Ascending aorta (tissue), 2 donors: ENCODE measurements at places on chromosomes 2 and 18. TPM values are rescaled to one million over a fixed set of nuclear protein-coding genes. Genes with fewer than 3 reads are reported as not detected.
A peak's percentile ranks its signal among the peaks of the same experiment; 100 is the strongest.

DNA sequence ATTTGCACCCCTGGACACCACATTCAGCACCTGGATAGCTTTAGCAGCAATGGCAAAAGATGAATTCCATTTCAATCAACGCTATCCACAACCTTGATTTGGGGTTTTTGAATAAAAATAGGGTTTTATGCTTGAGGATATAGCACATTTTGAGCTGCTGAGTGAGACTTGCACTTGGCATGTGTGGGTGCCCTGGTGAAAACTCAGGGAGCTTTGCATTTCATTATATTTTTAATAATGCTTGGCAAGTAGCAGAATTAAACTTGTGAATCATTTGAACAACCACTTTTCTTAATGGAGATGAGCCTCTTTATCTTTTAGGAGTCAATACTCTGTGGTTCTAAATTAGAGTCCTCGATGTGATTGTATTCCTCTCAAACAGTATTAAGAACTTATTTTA lies 252.4 kb downstream of the PLCL1 start:
- H3K4me3 ChIP-seq: no peak overlapping the region
- peaks cover 12% of the 10 kb centered on the region for H3K4me1 ChIP-seq
- no peaks in the 10 kb centered on the region for H3K27me3 ChIP-seq
- no peaks in the 10 kb centered on the region for H3K36me3 ChIP-seq
- no peak overlapping the region for H3K27ac ChIP-seq

GRCh38 chr2:216404010-216404618 lies 8.2 kb upstream of the SMARCAL1 start:
- H3K27me3 ChIP-seq: no peaks in the 10 kb centered on the region
- H3K36me3 ChIP-seq: no peaks in the 10 kb centered on the region
- H3K27ac ChIP-seq: no peak overlapping the region

- DNase-seq: no peak
- H3K27ac ChIP-seq: no peak overlapping the region
- H3K27me3 ChIP-seq: no peaks in the 10 kb centered on the region
- H3K4me1 ChIP-seq: no peaks in the 10 kb centered on the region
- no peaks in the 10 kb centered on the region for H3K36me3 ChIP-seq
These were observed 100.3 kb downstream of the IRS1 start for GRCh38 chr2:226699321-226699720.

GRCh38 chr2:20915271-20915670 lies 92.4 kb upstream of the LDAH start:
- no peak overlapping the region for H3K27ac ChIP-seq
- no peak for DNase-seq
- no peaks in the 10 kb centered on the region for H3K36me3 ChIP-seq
- H3K27me3 ChIP-seq: no peaks in the 10 kb centered on the region
- H3K4me3 ChIP-seq: no peak overlapping the region
- H3K4me1 ChIP-seq: peaks cover 10% of the 10 kb centered on the region

- H3K27ac ChIP-seq: no peak within 1 kb of the TSS
- no peaks in the 10 kb centered on the region for H3K36me3 ChIP-seq
- H3K4me1 ChIP-seq: no peaks in the 10 kb centered on the region
- no peaks in the 10 kb centered on the region for H3K27me3 ChIP-seq
- H3K4me3 ChIP-seq: no peak within 1 kb of the TSS
These were observed at the start of gene UGT1A3 for GRCh38 chr2:233728723-233729301. UGT1A3 (plus strand) TSS chr2:233729042; CDS start chr2:233729127, 85 bp downstream.

DNA sequence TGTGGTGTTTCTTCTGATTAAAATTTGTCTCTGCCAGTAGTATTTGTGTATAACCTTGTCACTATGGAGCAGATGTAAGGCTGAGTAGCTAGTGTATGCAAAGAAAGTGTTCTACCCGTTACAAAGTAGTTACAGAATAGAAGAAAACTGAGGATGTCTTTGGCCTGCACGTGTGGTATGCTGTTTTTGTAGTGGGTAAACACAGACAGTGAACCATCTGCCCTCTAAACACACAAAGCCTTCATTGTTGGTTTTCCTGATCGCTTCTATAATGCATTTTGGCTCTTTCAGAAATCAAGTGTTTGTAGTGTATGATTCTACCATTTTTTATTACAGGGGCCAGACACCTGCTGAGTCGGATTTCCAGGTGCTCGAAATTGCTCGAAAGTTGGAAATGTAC lies 61.5 kb downstream of the FARP2 start:
- no peak overlapping the region for H3K4me3 ChIP-seq
- no peaks in the 10 kb centered on the region for H3K27me3 ChIP-seq
- DNase-seq: no peak
- H3K4me1 ChIP-seq: no peaks in the 10 kb centered on the region

GRCh38 chr18:13434854-13435253 lies 216.3 kb downstream of the LDLRAD4 start:
- no peaks in the 10 kb centered on the region for H3K27me3 ChIP-seq
- peak overlapping the region; percentile 86 for H3K27ac ChIP-seq
- peaks cover 3% of the 10 kb centered on the region for H3K4me1 ChIP-seq
- H3K4me3 ChIP-seq: no peak overlapping the region

GRCh38 chr2:154686162-154686561 lies 12.3 kb upstream of the KCNJ3 start:
- no peaks in the 10 kb centered on the region for H3K36me3 ChIP-seq
- H3K27ac ChIP-seq: no peak overlapping the region
- no peak for DNase-seq
- H3K27me3 ChIP-seq: no peaks in the 10 kb centered on the region

DNA sequence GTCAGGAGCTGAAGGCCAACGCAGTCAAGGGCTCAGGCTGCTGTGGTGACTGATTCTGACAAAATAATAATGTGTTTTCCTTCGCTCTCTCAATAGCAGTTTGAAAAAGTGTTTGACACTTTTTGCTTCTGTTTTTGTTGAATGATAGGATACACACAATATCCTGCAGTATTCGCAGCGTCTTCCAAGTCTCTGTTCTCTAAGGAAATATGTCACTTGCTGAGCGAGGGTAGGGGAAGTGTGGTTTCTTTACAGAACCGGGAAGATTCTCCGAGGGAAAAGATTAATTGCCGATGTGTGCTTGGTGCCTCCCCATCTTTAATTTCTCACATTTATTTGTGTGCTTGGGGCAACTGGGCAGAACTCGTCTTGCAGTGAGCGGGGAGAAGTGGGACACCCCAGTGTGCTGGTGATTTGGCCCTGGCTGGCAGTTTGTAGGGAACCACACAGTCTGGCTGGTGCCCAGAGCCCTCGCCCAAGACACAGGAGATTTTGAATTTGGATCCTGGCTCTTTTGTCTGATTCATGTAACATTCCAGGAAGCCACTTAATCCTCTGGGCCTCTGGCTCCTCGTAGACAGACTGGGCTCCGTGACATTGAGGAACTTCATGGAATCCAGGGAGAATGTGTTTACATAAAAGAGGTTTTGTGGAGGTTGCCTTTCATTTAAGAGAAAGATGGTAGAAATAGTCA lies 169.4 kb downstream of the LDLRAD4 start:
- H3K36me3 ChIP-seq: no peaks in the 10 kb centered on the region
- H3K27me3 ChIP-seq: no peaks in the 10 kb centered on the region
- no peak overlapping the region for H3K4me3 ChIP-seq
- peak overlapping the region; percentile 67 for H3K27ac ChIP-seq
- H3K4me1 ChIP-seq: peaks cover 3% of the 10 kb centered on the region

DNA sequence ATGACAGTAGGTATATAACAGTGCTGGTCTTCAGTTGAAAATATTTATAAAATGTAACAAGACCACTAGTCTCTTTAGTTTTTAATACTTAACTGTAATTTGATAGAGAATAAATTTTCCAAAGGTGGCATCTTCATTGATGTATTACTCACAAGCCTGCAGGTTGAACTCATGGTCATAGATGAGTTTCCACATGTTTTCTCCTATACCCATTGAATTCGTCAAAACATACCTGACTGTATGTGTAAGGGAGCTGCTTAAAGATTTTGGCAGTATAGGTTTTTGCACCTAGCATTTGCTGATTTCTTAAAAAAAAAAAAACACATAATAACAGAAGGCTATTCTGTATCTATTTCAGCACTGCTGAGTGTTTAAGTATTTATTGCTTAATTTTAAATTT lies 112.9 kb downstream of the FMNL2 start:
- H3K27me3 ChIP-seq: no peaks in the 10 kb centered on the region
- no peaks in the 10 kb centered on the region for H3K36me3 ChIP-seq
- H3K4me3 ChIP-seq: no peak overlapping the region
- DNase-seq: no peak
- no peaks in the 10 kb centered on the region for H3K4me1 ChIP-seq

DNA sequence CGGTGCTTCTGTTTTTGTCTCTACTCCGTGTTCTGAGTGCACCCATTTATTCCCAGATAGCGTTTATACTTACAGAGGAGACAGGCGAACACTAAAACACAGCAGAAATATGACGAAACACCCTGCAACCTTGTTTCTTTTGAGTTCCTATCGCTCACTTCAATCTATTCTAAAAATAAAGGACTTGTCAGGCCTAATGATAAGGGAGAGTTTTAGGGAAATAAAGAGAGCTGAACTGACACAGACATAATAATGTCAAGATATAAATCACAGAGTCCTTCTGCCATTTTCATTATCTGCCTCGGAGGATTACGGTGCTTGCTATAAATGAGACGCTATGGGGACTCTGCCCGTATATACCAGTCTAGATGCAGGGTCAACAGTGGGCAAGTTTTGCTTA lies 659.7 kb upstream of the SALL3 start:
- DNase-seq: no peak
- no peak overlapping the region for H3K27ac ChIP-seq
- no peaks in the 10 kb centered on the region for H3K27me3 ChIP-seq
- no peaks in the 10 kb centered on the region for H3K36me3 ChIP-seq
- no peak overlapping the region for H3K4me3 ChIP-seq

GRCh38 chr2:143545949-143546255 lies 416.7 kb downstream of the ARHGAP15 start:
- no peaks in the 10 kb centered on the region for H3K27me3 ChIP-seq
- H3K4me1 ChIP-seq: peaks cover 3% of the 10 kb centered on the region
- no peaks in the 10 kb centered on the region for H3K36me3 ChIP-seq
- H3K4me3 ChIP-seq: no peak overlapping the region
- no peak for DNase-seq

DNA sequence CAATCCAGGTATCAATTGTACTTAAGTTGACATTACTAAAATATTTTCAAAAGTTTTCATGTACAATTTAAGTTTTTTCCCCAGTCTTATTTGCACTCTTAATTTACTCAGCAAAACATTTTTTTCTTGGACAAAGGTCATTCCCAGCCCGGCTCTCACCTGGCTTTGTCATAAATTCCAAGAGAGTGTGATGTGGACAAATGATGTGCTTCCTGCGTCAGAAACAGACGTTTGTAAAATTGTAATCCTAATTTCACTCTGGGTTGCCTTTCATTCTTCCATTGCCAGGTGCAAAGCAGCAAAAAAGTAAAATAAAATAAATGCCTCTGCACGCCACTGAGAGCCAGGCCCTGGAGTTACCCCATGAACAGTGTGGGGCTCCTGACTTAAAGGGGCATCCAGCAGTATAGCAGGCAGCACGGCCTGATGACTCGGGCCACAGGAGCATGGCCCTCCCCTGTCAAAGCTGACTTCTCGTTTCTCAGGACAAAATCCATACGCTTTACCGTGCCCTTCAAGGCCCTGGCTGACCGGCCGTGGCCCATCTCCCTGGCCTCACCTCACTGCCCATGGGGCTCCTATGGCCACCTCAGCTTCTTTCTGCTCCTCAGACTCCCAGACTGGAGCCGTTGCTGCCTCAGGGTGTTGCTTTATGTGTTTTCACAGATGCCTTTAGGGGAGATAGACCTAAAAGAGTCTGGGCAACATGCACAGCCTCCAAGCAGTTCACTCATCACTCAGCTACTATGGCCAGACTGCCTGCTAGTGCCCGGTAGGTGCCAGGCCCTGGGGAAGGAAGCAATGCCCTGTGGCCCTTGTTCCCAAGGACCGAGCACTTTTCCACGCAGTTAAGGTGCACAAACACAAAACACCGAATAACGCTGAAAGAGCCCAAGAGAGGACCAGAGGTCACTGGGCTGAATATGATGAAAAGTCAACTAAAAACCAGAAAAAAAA lies 7.6 kb upstream of the TMEM185B start:
- no peaks in the 10 kb centered on the region for H3K36me3 ChIP-seq
- no peak overlapping the region for H3K4me3 ChIP-seq
- H3K27ac ChIP-seq: no peak overlapping the region
- DNase-seq: no peak

DNA sequence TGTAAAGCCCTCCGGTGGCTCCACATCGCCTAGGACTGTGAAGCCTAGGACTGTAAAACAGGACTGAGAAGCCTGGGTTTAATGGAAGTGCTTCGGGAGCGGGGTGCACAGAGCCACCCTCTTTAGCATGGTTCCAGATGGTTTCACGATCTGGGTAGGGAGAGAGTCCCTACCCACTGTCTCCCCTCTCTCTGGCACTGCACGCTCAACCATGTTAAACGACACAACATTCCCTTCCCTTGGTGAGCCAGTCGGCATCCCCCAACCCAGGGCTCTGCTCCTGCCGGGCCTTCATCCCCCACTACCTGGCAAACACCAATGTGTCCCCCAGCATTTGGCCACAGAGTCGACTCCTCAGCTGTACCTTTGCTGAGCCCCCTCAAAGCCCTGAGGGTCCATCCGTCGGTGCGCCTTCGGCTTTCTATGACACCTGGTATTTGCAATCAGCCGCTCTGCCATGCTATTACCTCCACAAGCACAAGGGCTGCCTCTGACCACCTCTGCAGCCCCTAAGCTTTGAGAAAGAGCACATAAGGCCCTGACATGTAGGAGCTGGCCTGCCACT lies 1.1 kb downstream of the COPS9 start:
- peaks cover 39% of the 10 kb centered on the region for H3K36me3 ChIP-seq
- peaks cover 11% of the 10 kb centered on the region for H3K4me1 ChIP-seq
- no peaks in the 10 kb centered on the region for H3K27me3 ChIP-seq
- H3K4me3 ChIP-seq: peak overlapping the region; percentile 86
- H3K27ac ChIP-seq: no peak overlapping the region
- no peak for DNase-seq

GRCh38 chr2:161233858-161234431 lies 73.7 kb downstream of the TANK start:
- H3K36me3 ChIP-seq: peaks cover 1% of the 10 kb centered on the region
- no peak for DNase-seq
- H3K4me3 ChIP-seq: no peak overlapping the region
- H3K27me3 ChIP-seq: no peaks in the 10 kb centered on the region

- no peaks in the 10 kb centered on the region for H3K27me3 ChIP-seq
- no peak for DNase-seq
- H3K36me3 ChIP-seq: no peaks in the 10 kb centered on the region
These were observed 40.4 kb upstream of the PDCL3 start for GRCh38 chr2:100522430-100522829.

DNA sequence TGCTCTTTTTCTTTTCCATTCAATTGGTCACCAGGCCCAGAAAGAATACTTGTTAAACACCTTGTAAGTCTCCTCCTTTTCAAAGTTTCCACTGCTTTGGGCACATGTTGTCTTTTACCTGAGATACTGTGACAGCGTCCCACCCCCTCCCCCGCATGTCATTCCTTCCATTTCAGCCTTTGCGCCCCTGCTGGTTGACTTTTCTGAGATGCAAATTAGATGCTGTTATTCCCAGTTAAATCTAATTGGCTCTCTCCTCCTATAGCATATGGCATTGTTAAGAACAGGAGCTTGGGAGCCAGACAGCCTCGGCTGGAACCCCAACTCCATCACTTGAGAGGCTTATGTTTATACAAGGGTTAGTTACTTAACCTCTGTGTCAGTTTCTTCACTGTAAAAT lies 80.3 kb upstream of the GAREM1 start:
- H3K27ac ChIP-seq: no peak overlapping the region
- H3K4me3 ChIP-seq: no peak overlapping the region
- no peaks in the 10 kb centered on the region for H3K36me3 ChIP-seq
- no peaks in the 10 kb centered on the region for H3K4me1 ChIP-seq
- no peaks in the 10 kb centered on the region for H3K27me3 ChIP-seq
- DNase-seq: no peak

- no peaks in the 10 kb centered on the region for H3K27me3 ChIP-seq
- H3K4me3 ChIP-seq: no peak overlapping the region
- no peak for DNase-seq
- H3K27ac ChIP-seq: no peak overlapping the region
- no peaks in the 10 kb centered on the region for H3K36me3 ChIP-seq
These were observed 56.6 kb downstream of the CLHC1 start for GRCh38 chr2:55175254-55176093.

The MTHFD2 gene
- 31.7 TPM for total RNA-seq

The CYP26B1 gene
- 18.6 TPM for total RNA-seq

The SGPP2 gene
- 0.21 TPM for total RNA-seq

The SLC9A2 gene
- total RNA-seq: not detected
